ENCODE measurements at places on chromosomes 13 and 19.

- ATAC-seq, result no peak
Measured at GRCh38 chr13:94784066-94784465, 71.7 kb upstream of the SOX21 start.

GRCh38 chr13:87810391-87810801 lies 139.2 kb downstream of the SLITRK5 start:
- ATAC-seq, result no peak

DNA sequence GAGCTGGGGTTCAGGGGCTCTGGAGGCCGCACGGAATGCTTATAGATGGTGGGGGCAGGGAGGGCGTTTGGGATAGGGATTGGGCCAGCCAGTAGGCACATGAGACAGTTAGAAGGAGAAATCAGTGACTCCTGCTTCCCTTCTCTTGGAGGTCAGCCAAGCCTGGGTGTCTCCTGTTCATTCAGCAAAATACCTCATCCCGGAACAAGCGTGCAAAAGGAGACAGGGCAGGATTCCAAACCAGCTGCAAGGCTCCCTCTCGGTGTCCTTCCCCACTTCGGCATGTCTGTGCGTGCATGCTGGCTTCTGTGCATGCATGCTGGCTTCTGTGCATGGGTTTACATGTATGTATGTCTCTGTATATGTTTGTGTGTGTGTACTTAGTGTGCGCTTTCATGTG lies 37.3 kb upstream of the PEPD start:
- no peak for ATAC-seq

DNA sequence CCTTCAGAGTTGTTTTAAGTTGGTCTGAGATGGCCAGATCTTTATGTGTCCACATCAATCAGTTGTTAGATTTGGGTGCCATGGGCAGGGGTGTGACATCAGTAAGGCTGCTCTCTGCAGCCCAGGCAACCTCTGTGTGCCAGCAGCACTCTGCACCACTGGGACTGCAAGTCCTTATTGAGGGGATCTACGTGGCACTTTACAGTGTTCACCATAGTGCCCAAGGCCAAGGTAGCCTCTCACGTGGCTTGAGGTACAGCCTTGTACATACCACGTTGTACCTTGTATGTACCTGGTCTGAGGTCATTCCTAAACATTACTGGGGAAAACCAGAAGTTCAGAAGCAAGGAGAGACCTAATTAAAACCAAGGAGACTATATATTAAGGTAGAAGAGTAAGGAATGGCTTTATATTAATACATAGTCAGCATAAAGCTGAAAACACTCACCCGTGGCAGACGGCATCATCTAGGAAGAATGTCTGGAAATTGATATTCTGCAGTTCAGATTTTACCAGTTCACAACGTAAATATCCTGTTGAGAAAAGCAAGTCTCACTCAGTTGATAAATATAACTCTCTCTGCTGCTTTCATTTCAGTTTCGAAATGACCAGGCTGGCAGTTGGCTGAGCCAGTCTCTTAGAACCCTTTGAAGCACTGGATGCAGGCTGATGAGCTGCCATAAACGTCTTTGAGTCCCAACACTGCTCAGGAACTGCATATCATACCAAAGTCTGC lies 128.8 kb downstream of the ZDHHC20 start:
- peak; percentile 71 for ATAC-seq

DNA sequence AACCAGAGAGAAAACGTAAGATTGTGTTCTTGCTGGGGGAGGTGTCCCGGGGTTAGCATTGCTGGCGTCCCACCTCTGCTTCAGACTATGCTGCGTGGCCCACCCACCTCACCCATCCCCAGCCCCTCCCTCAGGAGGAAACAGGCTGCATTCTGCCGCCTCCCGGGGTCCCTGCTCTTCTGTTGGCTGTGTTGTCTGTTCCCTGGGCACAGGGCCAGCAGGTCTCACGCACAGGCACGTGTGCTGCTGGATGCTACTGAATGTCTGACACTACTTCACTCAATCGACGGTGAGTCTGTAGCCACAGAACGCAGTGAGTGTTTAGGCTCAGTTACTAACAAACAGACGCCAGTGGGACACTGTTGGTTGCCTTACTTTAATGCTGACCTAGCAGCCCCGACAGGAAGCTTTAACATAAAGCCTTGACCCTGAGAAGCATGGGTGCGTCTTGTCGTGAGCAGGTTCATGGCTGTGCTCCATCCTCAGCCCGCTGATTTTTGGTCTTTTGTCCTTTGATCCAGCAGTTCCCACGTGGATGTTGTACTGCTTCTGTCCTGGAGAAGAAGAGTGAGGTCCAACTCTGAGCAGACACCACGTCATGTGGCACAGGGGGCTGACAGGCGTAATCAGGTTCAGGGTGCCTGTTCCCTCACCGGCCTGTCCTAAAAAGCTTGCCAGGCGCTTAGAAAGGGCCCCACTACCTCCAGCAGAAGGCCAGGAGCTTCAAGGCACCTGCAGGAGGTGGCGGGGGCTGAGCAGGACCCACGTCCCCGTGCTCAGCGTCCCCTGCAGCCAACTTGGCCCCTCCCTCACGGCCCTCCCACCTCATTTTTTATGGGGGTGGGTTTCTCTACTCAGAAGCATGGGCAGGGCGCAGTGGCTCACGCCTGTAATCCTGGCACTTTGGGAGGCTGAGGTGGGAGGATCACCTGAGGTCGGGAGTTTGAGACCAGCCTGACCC lies 26.0 kb downstream of the NAXD start:
- no peak for ATAC-seq

- no peak for ATAC-seq
Measured at GRCh38 chr13:26679411-26680122, 81.0 kb downstream of the GPR12 start.

DNA sequence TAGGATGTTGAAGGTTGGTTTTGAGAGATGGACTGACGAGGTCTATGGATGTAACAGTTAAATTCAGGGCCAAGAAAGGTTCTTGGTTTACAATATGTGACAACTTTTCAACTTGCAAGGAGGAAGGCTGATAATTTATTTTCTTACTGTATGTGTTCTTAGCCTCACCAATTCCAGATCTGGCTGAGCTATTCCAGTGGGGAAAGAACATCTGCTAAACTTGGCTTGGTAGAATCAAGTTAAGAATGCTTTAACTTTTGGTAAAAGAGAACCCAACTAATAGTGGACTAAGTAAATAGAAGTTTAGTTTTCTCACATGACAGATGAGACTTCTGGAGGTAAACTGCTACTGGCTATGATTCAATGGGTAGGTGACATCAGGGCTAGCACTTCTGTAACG lies 222.9 kb downstream of the KLF5 start:
- no peak for ATAC-seq

- no peak for ATAC-seq
Measured at GRCh38 chr13:40784540-40784939, 4.9 kb upstream of the SLC25A15 start.

- no peak for ATAC-seq
Measured at GRCh38 chr13:63409791-63410351, 1994.2 kb upstream of the PCDH20 start.

GRCh38 chr19:46299004-46299509 lies 2.2 kb downstream of the HIF3A start:
- ATAC-seq, result no peak

GRCh38 chr19:51786646-51787494 lies 8.1 kb upstream of the FPR3 start:
- no peak for ATAC-seq

- ATAC-seq, result peak; percentile 78
Measured at GRCh38 chr19:42512743-42513304, 15.5 kb downstream of the CEACAM1 start.

- peak; percentile 70 for ATAC-seq
Measured at GRCh38 chr13:75341028-75341427, 140.9 kb downstream of the TBC1D4 start.

- no peak for ATAC-seq
Measured at GRCh38 chr19:38862321-38863059, 12.7 kb upstream of the HNRNPL start.

GRCh38 chr13:49802426-49802825 lies 9.9 kb upstream of the KPNA3 start:
- ATAC-seq, result no peak

GRCh38 chr13:34748073-34748472 lies 194.0 kb upstream of the NBEA start:
- ATAC-seq, result no peak

DNA sequence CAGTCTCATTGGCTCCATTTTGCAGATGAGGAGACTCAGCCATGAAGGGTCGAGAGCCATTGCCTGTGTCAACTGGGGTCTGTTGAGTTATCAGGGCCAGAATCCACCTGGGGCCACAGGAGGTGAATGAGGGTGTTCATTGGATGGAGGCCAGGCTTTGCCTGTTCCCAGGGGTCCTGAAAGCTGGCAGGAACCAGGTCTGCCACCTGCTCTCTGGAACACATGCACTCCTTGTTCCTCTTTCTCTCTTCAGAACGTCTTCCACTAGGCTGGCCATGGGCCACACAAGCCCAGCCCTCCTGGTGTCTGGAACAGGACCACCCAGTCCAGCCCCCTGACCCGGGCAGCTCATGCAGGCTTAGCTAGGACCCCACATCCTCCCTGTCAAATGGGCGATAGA lies 21.1 kb downstream of the PPP1R37 start:
- no peak for ATAC-seq

DNA sequence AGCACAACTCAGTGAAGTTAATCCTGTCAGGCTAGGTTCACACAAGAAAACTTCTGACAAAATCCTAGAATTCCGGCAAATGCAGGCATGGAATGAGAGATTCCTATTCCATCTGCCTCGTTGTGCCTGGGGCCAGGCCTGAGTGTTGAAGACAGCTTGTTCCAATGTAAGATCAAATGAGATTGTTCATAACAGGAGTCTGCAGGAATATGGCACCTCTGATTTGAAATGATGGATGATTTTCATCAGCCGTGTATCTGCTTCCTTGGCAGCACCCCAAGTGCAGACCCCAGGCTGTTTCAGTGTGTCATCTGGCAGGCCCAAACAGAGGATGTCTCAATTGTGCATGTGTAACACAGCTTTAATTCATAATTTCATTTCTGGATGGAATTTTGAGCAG lies 35.3 kb upstream of the SACS start:
- ATAC-seq, result no peak

DNA sequence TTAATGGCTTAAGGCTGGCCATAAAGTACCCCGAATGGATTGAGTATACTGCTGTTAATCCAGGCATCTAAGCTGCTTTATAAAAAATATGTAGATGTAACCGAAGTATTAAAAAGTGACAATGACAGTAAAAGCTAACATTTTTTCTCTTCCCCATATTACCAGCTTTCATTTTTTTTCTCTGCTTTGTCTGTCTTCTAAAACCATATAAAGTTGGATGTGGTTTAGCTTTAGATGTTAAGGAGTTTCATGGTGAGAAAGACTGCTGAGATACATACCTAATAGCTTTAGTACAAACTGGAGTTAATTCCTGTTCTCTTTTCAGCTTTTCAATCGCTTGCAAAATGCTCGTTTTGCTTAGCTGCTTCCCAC lies 838 bp downstream of the AKAP11 start:
- ATAC-seq, result no peak

DNA sequence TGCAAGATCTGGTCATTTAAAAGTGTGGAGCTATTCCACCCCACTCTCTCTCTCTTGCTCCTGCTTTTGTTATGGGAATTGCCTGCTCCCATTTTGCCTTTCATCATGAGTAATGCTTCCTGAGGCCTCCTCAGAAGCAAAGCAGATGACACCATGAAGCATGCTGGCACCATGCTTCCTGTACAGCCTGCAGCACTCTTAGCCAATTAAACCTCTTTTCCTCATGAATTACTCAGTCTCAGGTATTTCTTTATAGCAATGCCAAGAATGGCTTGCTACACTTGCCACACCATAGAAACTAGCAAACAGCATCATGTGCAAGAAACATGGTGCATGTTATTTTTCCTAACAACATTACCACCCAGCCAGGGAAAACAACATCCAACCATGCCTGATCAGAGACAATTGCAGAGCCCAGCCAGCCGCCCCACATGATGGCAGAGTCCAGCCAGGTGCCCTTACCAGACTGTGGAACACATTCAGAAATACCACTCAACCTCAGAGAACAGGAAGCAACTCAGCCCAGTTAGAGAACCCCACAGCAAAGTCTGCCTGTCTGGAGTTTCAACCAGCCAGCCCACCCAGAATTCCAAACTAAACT lies 36.9 kb downstream of the SYDE1 start:
- no peak for ATAC-seq

Data from stimulated activated memory B cell treated with anti-CD40 and anti-IgM and Interleukin-4, amounts not matched to agents 10 μg/mL and 1 μg/mL and 100 μg/mL, for 72 hours (primary cell).